ENCODE measurements at places on chromosomes 5 and 9.

DNA sequence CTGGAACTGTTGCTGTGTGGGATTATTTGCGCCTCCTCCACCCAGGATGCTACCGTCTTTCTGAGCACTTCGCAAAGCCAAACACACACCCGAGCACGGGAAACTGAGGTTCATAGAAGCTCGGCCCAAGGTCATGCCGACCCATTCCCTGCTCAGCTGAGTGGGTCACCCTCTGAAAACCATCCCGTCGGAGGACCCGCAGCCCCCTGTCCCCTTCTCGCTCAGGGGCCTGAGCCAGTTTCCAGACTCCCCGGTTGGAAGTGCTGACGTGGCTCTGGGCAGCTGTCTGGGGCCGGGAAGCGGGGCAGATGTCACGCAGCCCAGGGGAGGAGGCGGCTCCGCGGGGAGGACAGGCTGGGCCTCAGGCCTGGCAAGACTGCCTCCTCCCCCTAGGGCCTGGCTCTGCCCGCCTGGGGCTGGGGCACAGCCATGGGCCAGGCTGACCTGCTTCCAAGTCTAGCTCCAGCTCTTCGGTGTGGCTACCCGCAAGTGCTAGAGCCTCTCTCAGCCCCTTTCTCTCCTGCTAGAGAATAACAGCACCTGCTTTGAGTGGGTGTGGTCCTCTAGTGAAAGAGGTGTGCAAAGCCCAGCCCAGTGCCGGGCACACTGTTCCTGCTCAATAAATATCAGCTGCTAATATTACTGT lies 9.9 kb upstream of the CXXC5 start:
- peak; percentile 86 for DNase-seq

- no peak for DNase-seq
These were observed 616 bp downstream of the VCAN start for GRCh38 chr5:83472213-83472507.

DNA sequence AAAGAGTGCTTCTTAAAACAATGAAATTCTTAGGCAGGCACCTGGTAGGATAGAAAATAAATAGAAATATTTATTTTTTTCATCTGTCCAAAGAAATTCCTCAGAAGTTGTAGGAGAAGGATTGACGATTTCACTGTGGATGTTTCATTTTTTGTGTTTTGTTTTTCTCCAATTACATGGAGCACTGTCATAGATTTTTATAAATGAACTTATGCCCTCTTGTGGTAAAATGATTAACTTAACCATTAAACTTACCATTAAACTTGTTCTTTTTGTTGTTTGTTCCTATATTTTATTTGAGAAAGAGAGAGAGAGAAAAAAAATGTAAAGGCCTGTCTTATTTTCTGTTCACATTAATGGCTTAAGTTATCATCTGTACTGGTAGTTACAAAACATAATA lies 339.2 kb downstream of the PRR16 start:
- DNase-seq, result no peak

GRCh38 chr5:98415663-98416062 lies 357.8 kb upstream of the RGMB start:
- DNase-seq, result no peak

DNA sequence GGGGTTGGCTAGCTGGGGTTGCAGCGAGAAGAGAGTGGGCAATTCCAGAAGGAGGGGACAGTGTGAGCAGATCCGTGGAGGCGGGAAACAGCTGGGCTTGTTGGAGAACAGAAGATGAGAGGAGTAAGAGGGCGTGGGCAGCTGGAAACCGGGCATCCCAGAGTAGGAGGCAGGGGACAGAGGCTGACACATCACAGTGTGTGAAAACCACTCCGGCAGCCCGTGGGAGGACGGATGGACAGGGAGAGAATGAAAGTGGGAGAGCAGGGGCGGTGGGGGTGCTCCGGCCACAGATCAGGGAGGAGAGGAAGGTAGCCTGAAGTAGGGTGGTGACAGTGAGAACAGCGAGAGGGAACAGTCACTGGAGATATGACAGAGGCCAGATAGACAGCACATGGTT lies 8.3 kb upstream of the PSMB7 start:
- DNase-seq, result no peak

DNA sequence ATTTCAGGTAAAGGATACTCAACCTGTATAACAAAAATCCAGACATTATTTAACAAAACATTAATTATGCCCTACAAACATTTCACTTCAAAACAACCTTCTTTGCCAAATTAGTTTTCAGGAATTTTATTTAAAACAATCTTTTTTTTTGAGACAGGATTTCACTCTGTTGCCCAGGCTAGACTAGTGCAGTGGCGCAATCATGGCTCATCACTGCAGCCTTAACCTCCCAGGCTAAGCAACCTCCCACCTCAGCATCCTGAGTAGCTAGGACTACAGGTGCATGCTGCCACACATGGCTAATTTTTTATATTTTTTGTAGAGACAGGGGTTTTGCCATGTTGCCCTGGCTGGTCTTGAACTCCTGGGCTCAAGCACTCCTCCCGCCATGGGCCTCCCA lies 3.9 kb downstream of the FNIP1 start:
- no peak for DNase-seq

DNA sequence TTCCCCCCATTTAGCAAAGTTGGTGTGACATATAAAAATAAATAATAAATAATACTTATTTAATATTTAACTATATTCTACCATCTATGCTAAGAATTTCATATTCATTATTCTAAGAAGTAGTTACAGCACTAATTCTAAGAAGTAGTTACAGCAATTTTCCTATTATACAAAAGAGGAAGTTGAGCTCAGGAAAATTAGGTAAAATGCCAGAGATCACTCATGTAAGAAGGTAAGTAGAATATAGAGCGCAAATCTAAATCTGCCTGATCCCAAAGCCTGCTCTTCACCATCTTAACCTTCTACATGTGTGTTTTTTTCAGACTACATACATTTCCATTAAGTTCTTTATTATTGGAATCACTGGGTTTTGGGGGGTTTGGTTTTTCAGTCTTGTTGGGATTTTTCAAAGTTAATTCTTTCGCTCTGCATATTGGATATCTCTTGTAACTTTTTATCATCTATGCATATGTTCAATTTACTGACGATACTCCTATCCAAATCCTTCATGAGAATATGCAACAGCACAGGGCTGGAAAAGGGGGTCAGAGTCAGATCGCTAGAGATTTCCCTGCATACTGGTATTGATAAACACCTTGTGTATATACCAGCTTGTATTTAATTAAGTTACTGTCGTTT lies 852.1 kb downstream of the MAT2B start:
- no peak for DNase-seq

- no peak for DNase-seq
These were observed 27.6 kb downstream of the MRPS27 start for GRCh38 chr5:72292411-72292810.

DNA sequence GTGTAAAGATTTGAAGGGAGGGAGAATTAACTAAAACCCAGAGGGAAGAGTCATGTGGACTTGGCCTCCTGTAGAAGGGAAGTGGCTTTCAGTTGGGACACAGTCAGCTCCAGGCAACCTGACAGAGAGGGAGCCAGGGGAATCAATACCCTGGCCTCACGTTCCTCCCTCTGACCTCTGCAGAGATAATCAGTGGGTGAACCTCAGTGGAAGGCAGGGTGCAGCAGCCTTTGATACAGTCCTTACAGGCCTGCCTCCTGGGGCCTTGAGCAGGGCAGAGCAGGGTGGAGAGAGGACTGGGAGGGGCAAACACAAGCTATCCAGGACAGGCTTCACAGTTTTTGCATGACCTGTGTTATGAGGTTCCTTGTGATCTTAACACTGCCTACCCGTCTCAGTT lies 61.9 kb upstream of the GPBP1 start:
- DNase-seq, result peak; percentile 2

DNA sequence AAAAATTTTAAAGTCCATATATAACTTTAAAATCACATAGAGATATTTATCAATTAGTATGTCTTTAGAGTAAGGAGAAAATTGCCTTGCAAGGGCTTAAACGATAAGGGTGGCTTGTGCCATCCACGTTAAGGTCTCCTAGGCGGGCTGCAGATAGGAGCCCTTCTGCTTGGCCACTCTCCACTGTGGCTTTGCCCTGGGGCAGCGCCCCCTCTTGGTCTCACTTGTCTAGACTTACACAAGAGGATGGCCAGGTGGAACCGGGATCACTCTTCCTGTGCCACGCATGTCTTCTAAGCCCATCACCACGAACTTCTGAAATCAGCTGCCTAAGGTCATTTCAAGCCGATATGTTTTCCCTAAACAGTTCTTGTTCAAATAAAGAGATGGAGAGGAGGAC lies 2.9 kb downstream of the FPGS start:
- DNase-seq, result no peak

DNA sequence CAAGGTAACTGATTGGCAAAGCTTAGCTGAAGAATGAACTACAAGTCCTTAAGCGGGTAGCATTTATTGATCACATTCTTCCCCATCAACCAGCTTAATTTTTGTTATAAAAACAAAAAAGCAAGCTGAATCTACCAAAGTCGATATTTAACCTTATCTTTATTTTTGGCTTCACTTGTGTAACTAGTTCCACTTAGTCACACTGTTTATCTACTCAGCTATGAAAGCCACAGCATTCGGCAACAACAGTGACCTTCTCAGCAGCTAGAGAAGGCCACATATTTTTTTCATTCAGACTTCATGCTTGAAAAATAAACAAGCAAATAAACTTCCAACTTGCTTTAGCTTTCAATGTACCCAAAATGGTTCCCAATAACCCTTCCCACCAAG lies 69.4 kb downstream of the KLHL3 start:
- no peak for DNase-seq

DNA sequence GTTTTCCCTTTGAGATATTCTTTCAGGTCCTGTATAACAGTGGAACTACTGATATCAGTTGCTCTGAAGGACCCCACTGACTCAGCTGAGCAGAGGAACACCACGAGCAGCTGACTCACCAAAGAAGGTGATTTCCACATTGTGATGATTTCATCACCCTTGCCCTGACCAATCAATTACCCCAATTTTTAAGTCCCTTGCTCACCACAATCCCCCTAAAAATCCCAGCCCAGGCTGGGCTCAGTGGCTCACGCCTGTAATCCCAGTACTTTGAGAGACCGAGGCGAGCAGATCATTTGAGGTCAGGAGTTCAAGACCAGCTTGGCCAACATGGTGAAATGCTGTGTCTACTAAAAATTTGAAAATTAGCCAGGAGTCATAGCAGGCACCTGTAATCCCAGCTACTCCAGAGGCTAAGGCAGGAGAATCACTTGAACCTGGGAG lies 125.3 kb upstream of the ABCA1 start:
- DNase-seq, result no peak

- DNase-seq, result no peak
These were observed 91.2 kb downstream of the PHF2 start for GRCh38 chr9:93667627-93668026.

DNA sequence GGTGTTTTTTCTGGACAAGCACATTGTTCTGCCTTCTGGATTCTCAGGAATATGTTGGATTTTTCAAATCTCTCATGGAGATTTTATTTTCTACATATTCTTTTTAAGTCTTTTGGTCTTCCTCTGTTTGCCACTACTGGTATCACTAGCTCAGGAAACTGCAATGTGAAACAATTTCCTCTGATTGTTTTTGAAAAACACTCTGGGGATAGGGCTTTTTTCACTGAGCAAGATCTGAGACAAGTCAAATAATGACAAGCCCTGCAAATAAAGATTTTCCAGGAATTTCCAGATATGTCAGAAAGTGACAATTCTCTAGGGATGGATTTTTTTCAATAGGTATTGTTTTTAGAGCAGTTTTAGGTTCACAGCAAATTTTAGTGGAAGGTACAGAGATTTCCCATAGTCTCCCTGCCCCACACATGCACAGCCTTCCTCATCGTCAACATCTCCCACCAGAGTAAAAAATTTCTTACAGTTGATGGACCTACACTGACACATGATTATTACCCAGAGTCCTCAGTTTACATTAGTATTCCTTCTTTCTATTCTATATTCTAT lies 86.9 kb upstream of the TMEM161B start:
- no peak for DNase-seq

- DNase-seq, result no peak
These were observed 75.0 kb upstream of the IL6ST start for GRCh38 chr5:56069652-56070226.

DNA sequence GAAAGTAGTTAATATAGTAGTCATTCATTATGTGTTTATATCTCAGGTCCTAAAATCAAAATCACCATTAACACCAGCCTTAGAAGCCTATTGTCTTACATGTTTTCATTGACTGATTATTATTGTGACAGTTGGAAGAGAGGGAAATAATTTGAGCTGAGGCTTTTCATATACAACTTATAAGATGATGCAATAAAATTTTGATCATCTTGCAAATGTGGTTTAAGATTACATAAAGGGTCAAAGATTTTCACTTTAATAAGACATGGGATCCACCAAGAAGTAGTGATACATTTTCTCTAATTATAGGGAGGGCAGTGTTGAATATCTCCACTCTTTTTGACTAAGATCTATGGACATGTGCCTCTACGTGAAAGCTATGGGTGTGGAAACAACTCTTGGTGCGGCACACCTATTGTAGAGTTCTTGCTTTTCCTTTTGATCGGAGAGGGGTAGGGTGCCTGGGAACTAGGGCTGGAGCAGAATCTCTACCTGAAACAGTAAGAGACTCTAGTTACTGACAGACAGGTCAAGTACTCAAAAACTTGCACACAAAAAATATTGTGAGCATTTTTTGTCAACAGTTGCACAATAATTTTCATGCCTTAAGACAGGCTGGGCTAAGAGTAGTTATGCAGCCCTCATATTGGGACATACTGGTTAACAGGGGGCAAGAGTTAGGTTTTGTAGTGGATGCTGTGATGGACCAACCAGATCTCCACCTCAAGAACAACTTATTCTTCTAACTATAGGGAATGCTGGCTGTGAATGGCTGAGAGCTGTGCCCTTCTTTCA lies 139.3 kb upstream of the FST start:
- DNase-seq, result no peak

GRCh38 chr5:83321483-83322055 lies 150.0 kb upstream of the VCAN start:
- DNase-seq, result no peak

DNA sequence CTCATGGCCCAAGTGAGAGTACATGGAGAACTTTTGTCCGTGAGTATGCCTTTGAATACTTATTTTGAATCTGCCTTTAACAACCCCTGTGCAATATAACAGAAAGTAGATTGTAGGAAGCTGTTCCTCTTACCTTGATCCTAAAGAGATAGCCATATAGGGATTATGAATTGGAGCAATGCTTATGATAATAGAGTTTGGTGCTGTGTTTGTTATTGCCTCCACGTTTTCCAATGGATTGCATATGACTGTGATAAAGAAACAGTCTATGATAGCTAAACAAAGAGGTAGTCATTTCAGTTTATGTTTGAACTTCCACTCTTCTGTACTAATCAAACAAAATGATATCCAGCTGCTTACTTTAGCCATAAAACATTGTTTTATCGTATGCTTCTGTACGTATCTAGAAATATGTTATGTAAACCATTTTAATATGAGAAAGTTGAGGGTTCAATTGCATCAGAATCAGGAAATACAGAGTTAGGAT lies 199.6 kb upstream of the RGMB start:
- DNase-seq, result no peak

GRCh38 chr5:139108063-139108824 lies 89.9 kb downstream of the SIL1 start:
- DNase-seq, result no peak

GRCh38 chr5:81755320-81755719 lies 4.4 kb upstream of the SSBP2 start:
- DNase-seq, result no peak
